ENCODE measurements at places on chromosomes 2 and 18.

GRCh38 chr2:54444503-54444902 lies 11.6 kb upstream of the SPTBN1 start:
- DNase-seq: no peak

DNA sequence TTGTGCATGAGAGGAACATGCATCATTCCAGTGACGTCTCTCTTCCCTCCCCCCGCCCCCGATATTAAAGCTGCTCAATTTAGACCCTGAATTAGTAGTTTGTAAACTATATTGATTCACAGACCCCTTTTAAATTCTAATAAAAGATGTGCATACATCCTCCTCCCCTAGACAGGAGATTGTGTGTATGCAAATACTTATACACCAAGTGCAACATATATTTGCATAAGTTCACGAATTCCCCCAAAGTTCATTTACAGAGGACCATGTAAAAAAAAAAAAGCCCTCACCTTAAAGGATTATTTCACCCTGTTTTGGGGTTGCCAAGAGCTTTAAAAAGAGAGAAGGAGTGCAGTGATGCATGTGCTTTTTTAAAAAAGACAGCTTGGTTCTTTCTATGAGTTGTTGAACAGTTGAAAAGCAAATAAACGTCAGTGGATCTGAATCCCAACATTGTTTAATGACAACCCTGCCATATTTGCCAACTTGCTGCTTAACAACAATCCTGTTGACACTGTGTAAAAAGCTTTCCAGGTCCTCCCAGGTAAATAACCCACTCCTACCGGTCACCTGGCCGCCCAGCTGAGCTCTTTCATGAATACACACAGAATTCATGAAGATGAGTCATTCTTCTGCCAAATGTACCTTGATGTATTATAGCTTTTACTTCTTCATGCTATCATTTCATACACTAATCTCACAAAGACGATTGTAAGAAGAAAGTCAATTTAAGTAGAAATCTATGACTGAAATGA lies 211.5 kb downstream of the IKZF2 start:
- no peak for DNase-seq

DNA sequence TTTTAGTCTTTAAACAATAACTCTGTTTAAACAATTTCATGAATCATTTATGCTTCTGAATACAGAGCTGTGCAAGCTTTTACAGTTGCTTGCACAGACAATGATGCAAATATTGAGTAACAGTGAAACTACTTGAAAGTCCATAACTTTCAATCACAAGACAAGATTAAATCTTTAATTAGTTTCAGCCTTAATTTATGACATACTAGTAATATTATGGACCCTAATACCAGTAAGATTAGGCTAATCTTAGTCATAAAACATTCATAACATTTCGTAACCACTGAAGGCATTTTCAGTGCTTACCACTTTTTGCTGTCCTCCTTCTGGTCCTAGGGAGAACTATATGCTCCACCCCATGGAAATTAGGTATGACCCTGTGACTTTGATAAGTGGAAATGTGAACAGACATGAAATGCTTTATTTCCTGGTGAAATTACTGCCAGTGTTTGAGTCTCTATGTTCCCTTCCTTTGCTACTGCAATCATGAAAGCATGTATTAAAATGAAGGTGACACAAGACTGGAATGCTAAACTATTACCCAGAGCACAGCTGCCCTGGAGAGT lies 1.8 kb upstream of the COBLL1 start:
- peak; percentile 12 for DNase-seq

DNA sequence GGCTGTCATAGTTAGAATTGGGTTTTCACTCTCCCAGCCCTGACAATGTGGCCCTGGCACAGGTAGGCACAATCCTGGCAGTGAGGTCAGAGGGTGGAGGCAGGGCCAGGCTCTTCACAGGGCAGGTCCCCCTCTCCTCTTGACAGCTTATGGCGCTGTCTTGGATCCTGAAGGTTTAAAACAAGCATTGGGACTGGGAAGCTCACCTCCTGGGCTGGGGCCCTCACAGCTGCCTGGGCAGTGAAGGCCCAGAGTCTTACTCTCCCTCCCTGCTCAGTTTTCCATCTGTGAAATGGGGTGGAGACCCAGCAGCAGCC lies 23.3 kb downstream of the LBH start:
- no peak for DNase-seq

DNA sequence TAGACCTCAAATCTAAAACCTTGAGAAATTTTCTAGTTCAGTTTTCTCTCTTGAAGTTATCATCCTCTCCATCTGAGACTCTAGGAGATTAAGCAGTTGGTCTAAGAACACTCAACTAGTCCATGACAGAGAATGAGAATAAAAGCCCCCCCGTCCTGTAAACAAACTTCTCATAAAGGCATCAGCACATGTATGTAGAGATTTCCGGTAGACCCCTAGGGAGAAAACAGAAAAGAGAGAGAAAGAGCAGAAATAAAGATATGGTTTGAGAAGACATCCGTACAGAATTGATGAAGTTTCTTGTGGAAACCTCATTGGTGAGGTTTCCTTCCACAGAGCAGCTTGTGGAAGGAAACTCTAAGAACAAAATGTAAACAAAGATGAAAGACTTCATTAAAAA lies 3.2 kb upstream of the GPR155 start:
- no peak for DNase-seq

DNA sequence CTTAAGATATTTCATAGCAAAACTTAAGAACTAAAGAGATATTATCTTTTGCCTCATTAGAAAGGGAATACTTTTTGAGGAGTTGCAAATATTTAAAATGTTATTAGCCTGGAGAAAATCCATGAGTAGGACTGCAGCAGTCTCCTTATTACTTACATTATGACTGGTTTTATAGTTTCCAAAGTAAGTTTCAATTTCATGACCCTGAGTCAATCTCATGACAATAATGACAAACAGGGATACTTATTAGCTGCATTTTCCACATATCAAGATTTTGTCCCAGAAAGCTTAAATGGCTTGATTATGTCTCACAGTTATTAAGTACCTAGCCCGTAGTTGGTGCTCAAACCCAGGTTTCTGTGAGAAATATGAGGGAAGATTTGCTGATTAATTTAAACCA lies 150.8 kb upstream of the ZEB2 start:
- DNase-seq: no peak

GRCh38 chr18:56305583-56305982 lies 332.8 kb downstream of the TXNL1 start:
- peak; percentile 21 for DNase-seq

- peak; percentile 46 for DNase-seq
Measured at GRCh38 chr18:9323750-9324445, 10.7 kb upstream of the TWSG1 start.

GRCh38 chr2:189276277-189276676 lies 96.7 kb upstream of the COL5A2 start:
- peak; percentile 98 for DNase-seq

GRCh38 chr18:47628240-47628781 lies 302.1 kb downstream of the SMAD2 start:
- DNase-seq: no peak

- no peak for DNase-seq
Measured at GRCh38 chr2:148519013-148519412, 125.5 kb upstream of the EPC2 start.

- DNase-seq: no peak
Measured at GRCh38 chr2:82391386-82391785, 2067.7 kb downstream of the SUCLG1 start.

DNA sequence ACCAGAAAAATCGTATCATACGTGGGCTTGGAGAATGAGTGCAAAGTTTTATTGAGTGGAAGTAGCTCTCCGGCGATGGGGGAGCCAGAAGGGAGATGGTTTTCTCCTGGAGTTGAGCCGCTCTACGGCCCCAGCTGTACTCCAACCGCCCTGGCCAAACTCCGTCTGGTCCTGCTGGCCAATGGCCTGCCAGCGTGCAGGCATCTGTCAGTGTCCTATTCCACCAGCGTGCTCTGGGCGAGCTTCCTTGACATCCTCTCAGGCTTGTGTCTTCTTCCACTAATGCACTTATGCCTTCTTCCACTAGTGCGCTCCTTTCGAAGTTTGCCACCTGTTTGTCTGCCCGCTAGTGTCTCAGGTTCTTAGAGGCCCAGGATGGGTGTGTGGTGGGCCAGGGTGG lies 345.5 kb upstream of the CDH19 start:
- no peak for DNase-seq

- DNase-seq: peak; percentile 8
Measured at GRCh38 chr2:151410485-151410834, 758 bp downstream of the RIF1 start.

DNA sequence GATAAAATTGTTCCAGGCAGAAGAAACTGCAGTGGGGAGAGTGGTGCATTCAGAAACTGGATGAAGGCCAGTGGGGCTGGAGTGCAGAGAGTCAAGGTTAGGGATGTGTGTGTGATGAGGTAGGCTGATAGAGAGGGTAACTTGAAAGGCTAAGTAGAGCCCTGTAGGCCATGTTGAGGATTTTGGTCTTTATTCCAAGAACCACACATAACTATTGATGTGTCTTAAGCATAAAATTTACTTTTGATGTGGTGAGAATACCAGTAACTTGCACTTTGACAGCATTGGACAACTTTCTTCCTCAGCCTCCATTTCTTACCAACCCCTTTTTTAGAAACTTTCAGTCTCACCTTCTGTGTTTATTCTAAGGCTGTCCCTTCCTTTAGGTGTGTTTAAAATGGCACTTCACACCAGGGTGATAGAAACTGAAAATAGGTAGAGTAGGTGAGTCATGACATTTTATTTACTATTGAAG lies 22.6 kb downstream of the MTX2 start:
- no peak for DNase-seq

GRCh38 chr2:208251098-208251497 lies 3.8 kb downstream of the IDH1 start:
- DNase-seq: no peak

DNA sequence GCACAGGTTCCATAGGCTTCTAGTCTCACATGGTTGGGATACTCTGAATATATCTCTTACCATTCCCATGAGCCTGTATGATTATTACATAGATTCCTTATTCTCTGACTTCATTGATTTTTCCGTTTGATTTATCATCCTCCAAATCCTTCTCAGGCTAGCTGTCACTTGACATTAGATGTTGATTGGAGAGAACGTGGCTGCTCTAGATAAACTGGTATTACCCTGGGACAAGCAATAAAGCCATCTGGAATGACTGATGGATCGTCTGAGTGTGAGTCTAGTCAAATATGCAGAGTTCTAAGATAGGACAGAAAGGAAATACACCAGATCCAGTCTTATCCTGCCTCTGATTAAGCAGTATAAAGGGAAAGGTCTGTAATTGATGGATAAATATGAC lies 325.6 kb upstream of the EPHA4 start:
- DNase-seq: no peak

- no peak for DNase-seq
Measured at GRCh38 chr2:98089941-98090340, 3.0 kb downstream of the VWA3B start.

- peak; percentile 93 for DNase-seq
Measured at GRCh38 chr2:120722568-120723421, 12.9 kb upstream of the GLI2 start.

GRCh38 chr2:189118386-189118785 lies 61.2 kb downstream of the COL5A2 start:
- no peak for DNase-seq

DNA sequence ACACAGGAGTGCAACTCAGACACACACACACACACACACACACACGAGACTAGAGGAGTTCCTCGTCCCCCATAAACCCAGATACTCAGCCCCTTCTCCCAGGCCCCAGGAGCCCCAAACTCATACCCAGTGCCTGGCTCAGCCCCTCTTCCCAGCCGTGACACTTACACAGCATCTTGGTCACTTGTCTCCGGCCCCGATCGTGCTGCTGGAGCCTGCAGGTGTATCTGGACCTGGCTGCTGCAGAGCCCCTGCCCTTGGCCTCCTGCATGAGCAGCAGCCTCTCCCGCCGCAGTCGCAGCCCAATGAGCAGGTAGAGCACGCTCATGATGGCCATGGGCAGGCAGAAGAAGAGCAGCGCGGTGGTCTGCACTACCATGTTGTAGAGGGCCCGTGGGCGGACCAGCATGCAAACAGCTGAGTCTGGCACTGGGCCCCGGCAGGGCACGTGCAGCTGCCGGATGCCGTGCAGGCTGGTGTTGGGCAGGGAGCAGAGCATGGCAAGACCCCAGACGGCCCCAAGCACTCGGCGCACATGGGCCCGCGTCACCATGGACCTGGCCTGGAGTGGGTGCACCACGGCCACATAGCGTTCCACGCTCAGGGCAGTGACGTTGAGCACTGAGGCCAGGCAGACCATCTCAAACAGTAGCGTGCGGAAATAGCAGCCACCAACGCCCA lies 2.1 kb downstream of the NMUR1 start:
- no peak for DNase-seq

DNA sequence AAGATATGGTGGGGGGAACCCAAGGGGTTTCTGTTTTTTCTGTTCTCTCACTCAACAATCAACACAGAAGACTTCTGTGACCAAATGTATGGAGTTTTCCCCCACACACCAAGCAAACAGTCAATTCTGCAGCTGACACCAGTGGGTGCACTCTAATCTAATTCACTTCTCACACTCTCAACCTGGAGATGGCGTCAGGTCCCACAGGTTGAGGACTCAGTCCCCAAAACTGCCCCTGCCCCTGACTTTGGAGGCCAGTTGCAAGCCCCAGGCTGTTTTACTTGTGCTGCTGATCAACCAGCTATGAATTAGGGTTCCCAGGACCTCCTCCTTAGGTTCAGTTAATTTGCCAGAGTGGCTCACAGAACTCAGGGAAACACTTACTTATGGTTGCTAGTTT lies 6.2 kb downstream of the RNU2-63P start:
- DNase-seq: no peak

DNA sequence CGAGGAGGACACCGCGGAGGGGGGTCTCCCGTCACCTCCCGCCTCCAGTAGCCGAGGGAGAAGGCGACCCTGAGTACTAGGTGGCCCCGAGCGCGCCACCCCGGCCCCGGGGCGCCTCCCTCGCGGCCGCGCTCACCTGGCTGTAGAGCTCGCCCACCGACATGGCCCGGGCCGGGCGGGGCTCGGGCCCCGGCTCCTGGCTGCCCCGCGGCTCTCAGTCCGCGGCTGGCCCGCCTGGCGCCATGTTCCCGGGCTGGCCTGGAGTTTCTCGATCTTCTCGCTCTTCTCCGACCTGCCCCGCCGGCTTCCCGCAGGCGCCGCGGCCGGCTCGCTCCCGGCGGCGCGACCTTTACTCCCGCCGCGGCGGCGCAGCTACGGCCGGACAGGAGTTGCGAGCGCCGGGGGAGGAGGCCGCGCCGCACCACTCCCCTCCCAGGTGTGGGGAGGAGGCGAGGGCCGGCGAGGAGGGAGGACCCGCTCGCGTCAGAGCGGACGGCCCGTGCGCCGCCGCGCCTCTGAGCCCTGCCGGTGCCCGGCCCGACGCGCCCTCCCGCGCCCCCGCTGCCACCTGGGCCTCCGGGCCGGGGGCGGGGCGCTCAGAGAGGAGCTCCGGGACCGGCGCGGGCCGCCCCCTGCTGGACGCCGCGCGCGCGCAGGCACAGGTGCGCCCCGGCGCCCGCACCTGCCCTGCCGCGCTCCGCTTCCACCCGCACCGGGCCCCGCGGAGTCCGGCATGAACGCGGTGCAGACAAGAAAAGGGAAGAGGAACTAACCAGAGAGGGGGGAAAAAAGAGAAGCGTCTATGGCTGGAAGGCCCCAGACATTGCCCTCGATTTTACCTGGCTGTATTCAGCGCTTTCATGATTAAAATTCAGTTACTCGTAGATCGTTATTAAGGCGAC lies at the start of gene MYO5B:
MYO5B (minus strand) TSS at position 517 of the 902 bp plus-strand sequence; CDS start at position 163, 354 bp downstream.
- DNase-seq: no peak

Measured in fibroblast of mammary gland (primary cell).